ENCODE measurements at places on chromosomes 12 and 14.

DNA sequence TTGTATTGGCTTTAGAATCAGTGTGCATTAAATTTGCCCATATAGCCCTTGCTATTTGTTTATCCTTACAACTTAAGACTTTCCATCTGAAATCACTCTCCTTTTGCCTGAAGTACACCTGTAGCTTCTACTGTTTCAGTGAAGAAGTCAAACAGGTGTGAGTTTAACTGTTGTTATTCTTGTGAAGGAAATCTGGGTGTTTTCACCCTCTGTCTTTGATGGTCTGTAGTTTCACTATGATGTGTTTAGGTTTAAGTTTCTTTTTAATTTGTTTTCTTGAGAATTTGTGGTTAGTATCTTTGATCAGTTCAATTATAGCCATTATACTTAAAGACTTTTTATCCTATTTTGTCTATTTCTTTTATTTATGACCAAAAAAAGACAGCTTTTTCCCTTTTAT, 68.9 kb upstream of the BBS10 start:
- no peak for DNase-seq

DNA sequence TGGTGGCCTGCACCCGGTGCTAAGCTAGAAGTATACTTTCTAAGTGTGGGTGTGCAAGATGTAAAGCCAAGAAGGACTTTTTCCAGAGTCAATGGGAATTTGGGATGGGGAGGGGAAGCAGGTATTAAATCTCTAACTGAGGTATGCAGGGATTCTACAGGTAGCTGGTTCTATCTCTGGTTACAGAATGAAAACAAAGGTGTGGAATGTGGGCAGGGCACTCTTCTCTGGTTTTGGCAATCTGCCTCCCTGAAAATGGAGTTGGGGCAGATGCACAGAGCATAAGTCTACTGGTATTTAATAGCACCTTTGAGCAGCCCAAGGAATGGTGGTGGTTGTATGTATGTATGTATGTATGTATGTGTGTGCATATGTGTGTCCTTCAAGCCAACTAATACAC, 66.7 kb upstream of the PPP1R12A start:
- no peak for DNase-seq

DNA sequence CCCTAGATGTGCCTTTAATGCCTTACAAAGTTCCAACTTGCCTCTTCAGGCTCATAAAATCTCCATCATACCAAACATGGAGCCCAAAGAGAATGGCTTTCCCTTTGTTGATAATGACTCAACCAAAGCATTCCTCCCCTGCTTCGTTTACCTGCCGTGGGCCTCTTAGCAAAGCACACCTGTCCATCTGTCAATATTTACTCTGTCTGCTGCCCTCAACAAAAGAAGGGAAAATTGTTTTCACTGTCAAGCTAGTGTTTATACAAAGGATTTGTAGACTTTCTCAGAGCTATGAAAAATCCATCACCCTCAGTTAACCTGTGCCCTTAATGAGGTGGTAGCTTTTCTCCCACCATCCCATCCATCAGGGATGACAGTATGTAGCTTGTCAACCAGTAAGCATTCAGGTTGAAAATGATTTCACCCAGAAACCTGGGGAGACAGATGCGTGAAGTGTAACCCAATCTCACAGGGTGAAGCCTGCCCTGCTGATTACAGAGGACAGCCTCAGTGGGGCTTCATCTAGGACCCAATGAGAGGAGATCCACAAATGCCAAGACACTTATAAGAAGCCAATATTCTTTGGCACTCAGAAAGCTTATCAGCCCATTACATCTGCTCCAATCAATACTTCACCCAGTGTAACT, 278.1 kb downstream of the NUAK1 start:
- DNase-seq = no peak

GRCh38 chr14:54259821-54260220, 137.0 kb upstream of the CDKN3 start:
- DNase-seq = no peak

DNA sequence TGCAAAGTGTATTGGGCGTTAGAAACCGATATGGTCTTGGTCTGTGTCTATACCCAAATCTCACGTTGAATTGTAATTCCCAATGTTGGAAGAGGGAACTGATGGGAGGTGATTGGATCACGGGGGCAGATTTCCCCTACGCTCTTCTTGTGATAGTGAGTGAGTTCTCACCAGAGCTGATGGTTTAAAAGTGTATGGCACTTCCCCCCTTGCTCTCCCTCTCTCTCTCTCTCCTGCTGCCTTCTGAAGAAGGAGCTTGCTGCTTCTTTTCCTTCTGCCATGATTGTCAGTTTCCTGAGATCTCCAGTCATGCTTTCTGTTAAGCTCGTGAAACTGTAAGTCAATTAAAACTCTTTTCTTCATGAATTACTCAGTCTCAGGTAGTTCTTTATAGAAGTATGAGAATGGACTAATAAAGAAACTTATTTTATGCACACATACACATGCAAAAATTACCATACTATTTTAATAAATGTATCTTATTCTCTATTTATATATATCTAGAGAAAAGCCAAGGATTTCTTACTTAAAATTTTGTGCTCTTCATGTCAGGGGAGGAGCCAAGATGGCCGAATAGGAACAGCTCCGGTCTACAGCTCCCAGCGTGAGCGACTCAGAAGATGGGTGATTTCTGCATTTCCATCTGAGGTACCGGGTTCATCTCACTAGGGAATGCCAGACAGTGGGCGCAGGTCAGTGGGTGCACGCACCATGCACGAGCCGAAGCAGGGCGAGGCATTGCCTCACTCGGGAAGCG, 1891.0 kb upstream of the FLRT2 start:
- no peak for DNase-seq

GRCh38 chr14:24399999-24400718, 1.4 kb downstream of the NYNRIN start:
- no peak for DNase-seq

- no peak for DNase-seq
Measured at GRCh38 chr14:89924268-89924667, 30.3 kb downstream of the EFCAB11 start.

All from stimulated activated CD4-positive, alpha-beta T cell treated with anti-CD3 and anti-CD28 coated beads, Interleukin-12 subunit alpha, Interleukin-12 subunit beta, amount 100 ng/mL, for 24 hours (primary cell).